A172 (cell line): ENCODE measurements at places on chromosomes 11 and 22. TPM values are rescaled to one million over a fixed set of nuclear protein-coding genes. Genes with fewer than 3 reads are reported as not detected.
A peak's percentile ranks its signal among the peaks of the same experiment; 100 is the strongest.

GRCh38 chr11:129143335-129143734 lies 48.8 kb downstream of the ARHGAP32 start:
- peak; percentile 93 for DNase-seq

DNA sequence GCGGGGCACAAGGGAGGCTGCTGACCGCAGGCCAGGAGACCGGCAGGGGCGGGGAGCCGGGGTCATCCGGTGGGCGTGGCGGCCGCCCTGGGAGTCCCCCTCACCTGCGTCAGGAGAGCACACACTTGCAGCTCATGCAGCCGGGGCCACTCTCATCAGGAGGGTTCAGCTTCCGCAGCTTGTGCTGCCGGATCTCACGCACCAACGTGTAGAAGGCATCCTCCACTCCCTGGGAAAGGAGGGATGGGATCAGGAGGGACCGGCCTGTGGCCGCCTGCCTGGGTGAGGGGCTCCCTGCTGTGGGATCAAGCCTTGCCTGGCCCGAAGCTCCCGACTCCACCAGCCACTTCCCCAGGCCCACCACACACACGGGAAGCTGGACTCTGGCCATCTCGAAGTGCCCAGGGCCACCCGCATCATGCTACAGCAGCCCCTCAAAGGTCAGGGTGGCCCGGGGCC lies 2.8 kb downstream of the HRAS start:
- no peak for DNase-seq

DNA sequence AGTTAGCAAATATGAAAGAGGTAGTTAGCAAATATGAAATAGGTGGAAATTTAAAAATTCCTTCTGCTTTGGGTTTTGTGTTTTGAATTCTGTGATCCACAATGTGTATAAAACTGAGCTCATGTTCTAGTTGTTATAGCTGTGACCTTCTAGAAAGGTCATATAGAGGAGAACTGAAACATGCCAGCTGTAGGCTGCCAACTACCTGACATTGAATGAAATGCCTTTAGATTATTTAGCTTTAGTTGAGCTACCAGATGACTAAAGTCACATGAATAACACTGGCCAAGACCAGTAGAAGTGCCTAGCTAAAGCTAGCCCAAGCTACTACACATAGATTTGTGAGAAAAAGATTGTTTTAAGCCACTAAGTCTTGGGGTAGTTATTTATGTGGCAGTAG lies 5.8 kb upstream of the TCN1 start:
- no peak for DNase-seq

- DNase-seq = no peak
These were observed 120.9 kb upstream of the ZC3H12C start for GRCh38 chr11:109972181-109972715.

DNA sequence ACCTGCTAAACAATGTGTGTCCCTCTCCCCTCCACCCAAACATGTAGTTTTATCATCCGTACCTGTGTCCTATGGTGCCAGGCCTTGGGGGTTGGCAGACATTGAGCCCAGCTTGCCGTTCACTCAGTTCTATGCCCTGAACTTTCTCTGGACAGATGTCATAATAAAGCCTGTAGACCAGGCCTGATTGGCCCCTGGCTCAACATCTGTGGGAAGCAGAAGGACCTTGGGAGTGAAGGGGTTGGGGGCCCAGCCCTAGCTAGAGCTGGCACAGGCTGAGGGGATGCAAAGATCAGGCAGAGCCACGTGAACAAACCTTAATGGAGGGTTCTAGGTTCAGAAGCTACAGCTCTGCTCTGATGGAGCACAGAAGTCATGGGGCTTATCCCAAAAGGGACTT lies 600.6 kb downstream of the BUD13 start:
- no peak for DNase-seq

DNA sequence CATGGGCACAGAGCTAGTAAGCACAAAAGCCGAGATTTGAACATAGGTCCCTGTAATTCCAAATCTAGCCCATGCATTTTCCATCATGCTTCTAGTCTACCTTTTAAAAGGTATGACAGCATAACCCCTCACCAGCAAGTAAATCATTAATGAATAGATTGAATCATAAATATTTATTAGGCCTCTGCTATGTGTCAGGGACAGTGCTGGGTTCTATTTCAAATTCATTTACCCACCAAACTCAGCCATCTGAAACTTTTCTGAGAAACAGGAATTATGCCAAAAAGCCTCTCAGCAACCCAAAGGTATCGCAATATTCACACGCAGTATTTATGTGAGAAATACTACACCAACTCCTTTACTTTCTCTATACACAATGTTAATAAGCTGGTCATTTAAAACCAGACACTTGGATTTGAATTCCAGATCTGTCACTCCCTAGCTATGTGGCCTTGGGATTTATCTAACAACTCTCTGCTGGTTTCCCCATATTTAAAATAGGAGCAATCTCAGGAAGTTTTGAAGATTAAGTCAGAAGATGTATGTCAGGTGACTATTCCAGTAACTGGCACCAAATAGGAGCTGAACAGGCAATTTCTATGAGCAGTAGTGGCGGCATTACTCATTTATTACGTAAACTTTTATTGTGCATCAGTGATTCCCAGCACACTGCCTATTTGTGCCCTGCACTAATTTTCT lies 191.4 kb downstream of the TENM4 start:
- DNase-seq = no peak

DNA sequence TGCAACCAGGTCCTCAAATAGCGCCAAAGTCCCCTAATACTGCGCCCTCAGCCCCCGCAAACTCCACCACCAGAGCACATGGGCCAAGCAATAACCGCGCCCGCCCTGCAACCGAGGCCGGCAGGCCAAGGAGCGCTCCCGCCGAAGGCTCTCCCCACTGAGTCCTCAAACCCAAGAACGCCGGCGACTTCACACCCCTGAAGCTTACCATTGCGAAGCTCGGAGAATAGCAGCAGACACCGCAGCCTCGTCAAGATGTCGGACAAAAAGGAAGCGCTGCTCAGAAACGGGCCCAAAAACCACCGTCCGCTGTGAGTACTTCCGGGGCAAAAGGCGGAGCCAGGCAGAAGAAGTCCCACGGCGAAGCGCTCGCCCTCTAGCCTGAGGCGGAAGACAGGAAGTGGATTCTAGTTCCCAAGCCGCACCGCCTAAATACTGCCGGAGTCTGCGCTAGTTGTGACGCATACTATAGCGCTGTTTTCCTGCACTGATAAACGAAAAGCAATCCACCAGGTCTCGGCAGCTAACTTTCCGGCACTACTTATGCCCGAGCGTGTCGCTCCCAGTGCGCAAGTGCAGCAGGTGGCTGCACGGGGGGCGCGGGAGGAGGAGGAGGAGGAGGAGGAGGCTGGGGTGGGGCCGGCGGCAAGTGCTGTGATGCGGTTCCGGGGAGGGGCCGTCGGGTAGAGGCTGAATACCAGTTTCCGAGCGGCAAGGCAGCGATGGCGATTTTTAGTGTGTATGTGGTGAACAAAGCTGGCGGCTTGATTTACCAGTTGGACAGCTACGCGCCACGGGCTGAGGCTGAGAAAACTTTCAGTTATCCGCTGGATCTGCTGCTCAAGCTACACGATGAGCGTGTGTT lies at the start of the genes RPS25 and TRAPPC4:
TSS of gene RPS25 (minus strand) at position 270 of the 865 bp plus-strand sequence. CDS start at position 211, 59 bp downstream.
TSS of gene TRAPPC4 (plus strand) at position 693 of the 865 bp plus-strand sequence. CDS start at position 723, 30 bp downstream.
- peak; percentile 90 for DNase-seq

DNA sequence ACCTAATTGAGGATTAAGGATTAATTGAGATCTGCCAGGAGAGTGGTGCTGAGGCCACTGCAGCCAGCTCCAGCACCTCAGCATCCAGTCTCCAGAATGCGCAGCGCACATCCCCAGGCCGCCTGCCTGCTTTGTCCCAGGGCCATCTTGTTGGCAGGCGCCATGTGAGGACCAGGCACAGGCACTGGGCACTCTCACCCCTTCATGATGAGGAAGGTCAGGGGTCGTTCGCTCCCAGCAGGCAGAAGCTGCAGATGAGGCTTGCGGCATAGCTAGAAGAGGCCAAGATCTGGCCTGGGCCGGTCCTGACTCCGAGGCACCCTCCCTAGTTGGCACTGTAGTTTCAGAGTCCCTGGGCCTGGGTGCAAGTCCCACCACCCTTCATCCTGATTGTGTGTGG lies 6.4 kb downstream of the CABP2 start:
- DNase-seq = no peak

Gene OR8D2
- total RNA-seq = not detected in 2 replicates

Gene OR51F1
- total RNA-seq = not detected in 2 replicates
